ENCODE measurements at places on chromosomes 12 and 14. TPM values are rescaled to one million over a fixed set of nuclear protein-coding genes. Genes with fewer than 3 reads are reported as not detected.

NEUROD4 gene
- total RNA-seq, result not detected

DNA sequence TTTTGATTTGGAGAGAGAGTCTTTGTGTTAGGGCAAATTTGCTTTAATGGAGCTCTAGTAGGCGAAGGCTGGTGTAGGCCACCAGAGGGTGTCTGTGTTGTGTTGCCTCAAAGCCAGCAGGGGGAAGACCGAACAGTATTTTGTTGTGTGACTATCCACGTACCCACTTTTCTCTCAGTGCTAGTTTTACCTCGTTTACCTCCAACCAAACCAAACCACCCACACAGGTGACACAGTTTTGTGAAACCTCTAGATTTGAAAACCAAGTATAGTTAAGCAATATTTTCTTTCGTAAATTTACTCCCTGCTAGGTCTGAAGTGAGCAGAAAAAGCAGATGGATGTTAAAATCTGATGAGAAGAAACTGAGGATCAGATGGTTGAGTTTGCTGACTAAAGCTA is 36.3 kb upstream of the NPFF start:
- DNase-seq, result peak; percentile 62

- DNase-seq, result no peak
Measured at GRCh38 chr12:115975411-115975810, 302.1 kb downstream of the MED13L start.

CCDC196 gene
- not detected for total RNA-seq

- peak; percentile 94 for DNase-seq
Measured at GRCh38 chr12:95201056-95201670, 16.1 kb downstream of the FGD6 start.

ZC2HC1C gene
- total RNA-seq, result 0.89 TPM

FAIM2 gene
- not detected for total RNA-seq

DNA sequence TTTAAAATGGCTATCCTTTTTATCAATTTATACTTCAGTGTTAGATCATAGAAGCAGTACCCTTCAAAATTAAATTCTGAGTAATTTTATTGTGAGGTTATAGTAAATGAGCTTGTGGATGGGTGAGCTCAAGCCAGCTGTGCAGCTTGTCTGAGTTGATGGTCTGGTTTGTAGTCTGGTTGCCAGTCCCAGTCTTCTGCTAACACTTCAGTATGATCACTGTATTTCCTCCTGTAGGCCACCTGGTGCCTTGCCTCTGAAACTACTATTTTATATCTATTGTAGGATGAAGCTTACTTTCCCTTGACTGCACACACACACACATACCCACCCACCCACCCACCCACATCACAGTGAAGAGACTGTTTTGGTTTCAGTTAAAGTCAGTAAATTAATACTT is 496.4 kb downstream of the PCNX1 start:
- peak; percentile 23 for DNase-seq

GRCh38 chr12:57089271-57090245 is 644 bp downstream of the NAB2 start:
- peak; percentile 51 for DNase-seq

DNA sequence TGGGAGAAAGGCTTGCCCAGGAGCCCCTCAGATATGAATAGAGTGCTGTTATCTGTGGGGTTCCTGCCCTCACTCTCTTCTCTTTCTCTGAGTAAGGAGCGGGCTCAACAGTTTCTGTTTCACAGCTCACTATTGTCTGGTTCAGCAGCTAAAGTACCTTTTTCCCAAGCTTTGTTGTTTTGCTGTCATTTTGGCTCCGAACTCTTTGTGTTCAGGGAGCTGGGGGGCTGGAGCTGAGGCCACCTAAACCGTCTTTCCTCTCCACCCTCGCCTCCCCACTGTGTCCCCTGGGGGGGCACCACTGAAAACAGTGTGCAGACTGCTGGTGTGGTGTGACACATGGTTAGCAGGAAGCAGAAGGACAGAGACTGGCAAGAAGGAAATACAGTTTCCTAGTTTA is 51.4 kb downstream of the FBXW8 start:
- no peak for DNase-seq

DNA sequence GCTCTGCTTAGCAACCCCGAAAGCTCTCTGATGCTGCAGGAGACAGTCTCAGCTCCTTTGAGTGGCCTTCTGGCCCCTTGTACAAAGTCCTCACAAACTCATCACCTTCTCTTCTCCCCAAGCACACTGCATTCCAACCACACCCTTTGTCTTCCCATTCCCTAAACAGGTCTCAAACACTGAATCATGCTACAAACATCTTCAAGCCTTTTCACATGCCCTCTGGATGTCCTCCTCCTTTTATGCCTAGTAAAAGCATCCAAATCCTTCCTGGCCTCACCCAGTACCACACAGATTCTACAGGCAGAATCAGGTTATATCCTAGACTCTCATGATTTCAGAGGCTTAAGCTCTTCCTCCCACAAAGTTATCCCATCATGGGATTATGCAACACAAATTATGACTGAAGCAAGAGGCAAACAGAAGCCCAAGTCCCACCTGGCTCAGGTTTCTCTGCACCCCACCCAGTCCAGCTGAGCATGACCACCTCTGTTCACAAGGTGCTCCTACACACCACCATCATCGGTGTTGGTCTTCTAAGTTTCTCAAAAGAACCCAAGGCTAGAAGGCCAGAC is 61.4 kb upstream of the PCED1B start:
- peak; percentile 79 for DNase-seq

TMPRSS12 gene
- not detected for total RNA-seq

DNA sequence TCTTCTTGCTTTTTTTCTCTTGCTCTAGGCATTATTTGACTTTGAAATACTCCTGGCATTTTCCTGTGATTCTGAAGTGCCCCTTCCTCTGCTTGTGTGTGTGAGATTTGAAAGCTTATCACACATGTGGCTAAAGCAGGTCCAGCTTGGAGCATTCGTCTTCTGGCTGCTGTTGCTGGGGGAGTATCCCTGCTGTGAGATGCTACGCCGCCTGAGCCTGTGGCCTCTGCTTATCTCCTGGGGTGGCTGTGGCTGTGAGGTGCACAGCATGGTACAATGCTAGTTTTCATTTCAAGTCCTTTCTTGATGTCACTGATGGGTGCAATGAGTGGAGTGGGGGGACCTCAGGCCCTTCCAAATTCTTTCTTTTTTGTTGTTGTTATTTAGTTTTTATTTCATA is 371.8 kb downstream of the ZFP36L1 start:
- DNase-seq, result no peak

GRCh38 chr12:2171672-2172426 is 119.1 kb downstream of the CACNA1C start:
- no peak for DNase-seq

DNA sequence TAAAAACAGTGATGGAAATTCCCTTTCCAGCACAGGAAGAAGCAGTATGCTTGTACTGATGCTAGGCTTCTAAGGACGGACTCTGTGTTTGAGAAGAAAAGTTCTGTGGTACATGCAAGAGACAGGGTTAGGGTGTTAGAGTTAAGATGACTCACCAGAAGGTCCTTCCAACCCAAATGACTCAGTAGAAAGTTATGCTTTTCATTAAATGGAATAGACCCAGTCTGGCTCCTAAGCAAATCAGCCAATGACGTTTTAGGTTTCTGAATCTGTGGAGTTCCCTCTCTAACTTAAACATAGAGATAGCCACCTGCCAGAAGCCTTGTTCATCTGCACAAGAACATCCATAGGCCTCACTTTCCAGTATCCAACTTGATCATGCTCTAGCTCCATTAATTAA is 5.7 kb downstream of the PTHLH start:
- DNase-seq, result peak; percentile 96

LRTM2 gene
- total RNA-seq, result not detected

DNA sequence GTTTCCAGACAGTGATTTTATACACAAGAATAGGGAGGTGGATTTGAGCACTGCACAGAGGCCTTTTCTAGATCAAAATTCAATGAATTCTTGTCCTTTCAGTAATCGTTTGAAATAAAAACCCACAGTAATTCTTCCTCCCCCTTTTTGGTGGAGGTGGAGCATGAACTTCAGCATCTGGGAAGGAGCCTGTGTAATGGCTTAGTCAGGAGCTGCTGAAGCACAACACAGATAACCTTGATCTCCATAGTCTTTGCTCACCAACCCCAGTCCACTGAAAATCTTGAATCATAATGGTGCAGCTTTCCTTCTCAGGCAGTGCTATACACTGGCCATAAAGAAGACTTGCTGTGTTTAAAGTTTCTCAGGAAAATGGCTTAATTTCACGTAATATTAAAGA is 6.4 kb upstream of the TBPL2 start:
- peak; percentile 79 for DNase-seq

DNA sequence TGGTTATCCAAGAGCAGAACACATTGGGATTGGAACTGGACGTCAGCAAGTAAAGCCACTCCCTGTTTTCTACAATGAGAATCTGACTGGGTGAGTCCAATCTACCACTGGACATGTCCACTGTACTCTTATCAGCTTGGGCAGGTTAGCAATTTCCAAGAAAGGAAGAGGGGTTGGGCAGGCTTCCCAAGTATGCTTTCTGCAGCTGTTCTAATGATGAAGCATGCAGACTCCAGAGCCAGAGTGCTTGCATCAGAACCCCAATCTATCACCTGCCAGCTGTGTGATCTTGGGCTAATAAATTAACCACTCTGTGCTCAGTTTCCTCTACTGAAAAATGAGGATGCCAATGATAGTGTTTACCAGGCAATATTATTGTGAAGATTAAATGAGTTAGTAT is 92.0 kb downstream of the EMP1 start:
- DNase-seq, result no peak

DNA sequence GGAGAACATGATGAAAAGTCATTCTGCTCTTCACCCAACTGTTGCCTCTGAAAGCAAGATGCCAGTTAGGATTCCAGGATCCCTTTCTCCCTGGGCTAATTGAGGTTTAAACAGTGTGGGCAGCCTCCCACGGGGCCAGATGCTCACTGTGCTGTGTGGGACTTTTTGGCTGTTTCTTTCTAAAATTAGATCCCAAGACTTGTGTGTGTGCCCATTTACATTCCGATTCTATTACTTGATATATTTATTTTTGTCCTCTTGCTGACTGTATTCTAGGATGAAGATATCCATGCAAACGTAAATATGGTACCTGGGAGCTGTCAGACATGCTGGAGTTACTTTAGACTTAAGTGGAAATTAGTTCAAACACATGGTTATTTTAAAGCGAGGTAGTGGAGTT is 6.2 kb downstream of the IFT43 start:
- no peak for DNase-seq

DNA sequence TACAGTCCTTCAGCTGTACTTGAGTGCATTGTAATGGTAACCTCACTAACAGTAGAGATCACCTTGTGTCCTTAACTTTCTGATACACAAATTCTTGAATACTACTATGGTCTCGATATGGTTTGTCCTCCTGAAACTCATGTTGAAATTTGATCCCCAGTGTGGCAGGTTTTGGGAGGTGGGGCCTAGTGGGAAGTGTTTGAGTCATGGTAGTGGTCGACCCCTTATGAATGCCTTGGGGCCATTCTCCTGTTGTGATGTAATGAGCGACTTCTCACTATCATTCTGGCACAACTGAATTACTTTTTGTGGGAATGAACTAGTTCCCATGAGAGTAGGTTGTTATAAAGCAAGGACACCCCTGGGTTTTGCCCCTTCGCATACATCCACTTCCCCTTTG is 52.3 kb downstream of the IPO8 start:
- peak; percentile 6 for DNase-seq

CLEC4E gene
- total RNA-seq, result not detected

DNA sequence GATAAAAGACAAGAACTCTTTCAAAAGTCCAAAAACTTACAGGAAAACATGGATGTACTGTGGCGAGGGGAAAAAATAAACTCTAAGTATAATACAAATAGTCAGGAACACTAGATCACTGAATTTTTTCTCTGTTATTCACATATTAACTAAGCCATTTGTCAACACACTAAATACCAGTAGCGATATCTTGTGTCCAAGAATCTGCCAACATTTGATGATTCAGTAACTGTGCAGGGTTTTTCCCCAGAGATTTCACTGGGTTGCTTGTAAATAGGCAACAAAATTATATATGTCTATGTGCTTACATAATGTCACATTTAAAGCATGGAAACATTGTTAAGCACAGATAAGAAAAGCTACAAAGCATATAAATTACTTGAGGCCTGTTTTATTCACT is 205.9 kb downstream of the KIF21A start:
- DNase-seq, result peak; percentile 31

NANOG gene
- total RNA-seq, result 0.24 TPM

DNA sequence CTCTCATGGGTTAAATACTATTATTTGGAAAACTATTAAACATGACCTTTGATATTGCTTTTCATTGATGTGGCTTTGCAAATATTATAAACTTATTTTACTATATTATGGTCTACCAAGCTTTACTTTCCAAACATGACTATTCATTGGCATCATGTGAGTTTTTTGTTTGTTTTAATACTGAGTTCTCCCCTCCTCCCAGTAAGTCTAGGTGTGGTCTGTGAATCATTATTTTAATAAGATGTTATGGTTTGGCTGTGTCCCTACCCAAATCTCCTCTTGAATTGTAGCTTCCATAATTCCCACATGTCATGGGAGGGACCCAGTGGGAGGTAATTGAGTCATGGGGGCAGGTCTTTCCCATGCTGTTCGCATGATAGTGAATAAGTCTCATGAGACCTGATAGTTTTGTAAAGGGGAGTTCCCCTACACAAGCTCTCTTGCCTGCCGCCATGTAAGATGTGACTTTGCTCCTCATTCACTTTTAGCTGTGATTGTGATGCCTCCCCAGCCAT is 80.0 kb downstream of the BORCS5 start:
- DNase-seq, result peak; percentile 68

EFS gene
- 6.2 TPM for total RNA-seq

KRT75 gene
- 26.5 TPM for total RNA-seq

DNA sequence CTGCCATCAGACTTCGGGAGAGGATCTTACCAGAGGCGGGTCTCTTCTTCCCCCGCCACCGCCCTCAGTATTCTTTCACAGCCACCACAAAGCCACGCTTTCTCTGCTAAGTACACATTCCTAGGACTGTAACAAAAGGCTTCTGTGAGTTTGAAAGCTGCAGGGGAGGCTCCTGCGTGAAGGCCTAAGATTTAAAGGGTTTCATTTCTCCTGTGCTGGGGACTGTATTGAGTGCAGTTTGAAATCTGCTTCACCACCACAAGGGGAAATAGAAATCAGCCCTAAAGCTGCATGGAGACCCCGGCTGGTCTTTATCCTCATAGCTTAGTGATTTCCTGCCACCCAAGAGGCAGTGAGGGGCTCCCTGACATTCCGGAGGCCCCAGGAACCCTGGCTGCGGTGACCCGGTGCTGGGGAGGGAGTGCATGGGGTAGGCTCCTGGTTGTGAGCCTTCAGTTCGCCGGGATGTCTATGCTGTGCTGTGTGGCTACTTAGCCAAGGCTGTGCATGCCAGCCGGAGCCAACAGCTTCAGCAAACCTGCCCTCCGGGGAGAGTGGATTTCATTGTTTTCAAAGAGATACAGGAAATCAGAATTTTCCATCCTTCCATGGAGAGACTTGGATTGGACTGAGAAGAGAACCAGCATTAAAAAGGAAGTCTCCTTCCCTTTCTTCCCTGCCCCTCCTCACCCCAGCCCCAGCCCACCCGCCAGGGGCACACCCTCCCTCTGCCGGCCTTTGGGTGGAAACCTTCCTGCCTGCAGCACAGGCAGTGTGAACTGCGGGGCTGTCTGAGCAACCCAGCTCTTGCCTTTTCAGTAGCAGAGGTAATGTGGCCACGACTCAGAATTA is 163.3 kb downstream of the ETV6 start:
- DNase-seq, result peak; percentile 36

PAX9 gene
- total RNA-seq, result 5.2 TPM

GRCh38 chr14:35369701-35370191 is 34.8 kb downstream of the NFKBIA start:
- DNase-seq, result peak; percentile 94

SYCP3 gene
- 0.50 TPM for total RNA-seq

SLC5A8 gene
- total RNA-seq, result not detected

- peak; percentile 41 for DNase-seq
Measured at GRCh38 chr12:59357811-59358210, 238.0 kb upstream of the SLC16A7 start.

- DNase-seq, result no peak
Measured at GRCh38 chr12:65199604-65200003, 30.2 kb downstream of the LEMD3 start.
